ENCODE measurements at places on chromosomes 5 and 9. TPM values are rescaled to one million over a fixed set of nuclear protein-coding genes. Genes with fewer than 3 reads are reported as not detected.

OLFM1 gene
- total RNA-seq = 0.16 TPM

CARTPT gene
- not detected for total RNA-seq

PHF24 gene
- 0.40 TPM for total RNA-seq

PLAC8L1 gene
- not detected for total RNA-seq

C1QTNF2 gene
- total RNA-seq = 0.39 TPM

NRARP gene
- total RNA-seq = 1.8 TPM

SHB gene
- total RNA-seq = 16.5 TPM

FBP2 gene
- not detected for total RNA-seq

OR1B1 gene
- not detected for total RNA-seq

SRP19 gene
- total RNA-seq = 77.4 TPM

C5orf63 gene
- 3.9 TPM for total RNA-seq

NFIB gene
- 25.9 TPM for total RNA-seq

Measured in epithelial cell of alveolus of lung (primary cell).